Astrocyte of the cerebellum (primary cell): ENCODE measurements at places on chromosomes 6 and 20.

- DNase-seq, result no peak
Measured at GRCh38 chr6:83055366-83055964, 10.2 kb downstream of the UBE3D start.

- no peak for DNase-seq
Measured at GRCh38 chr6:70061546-70061945, 195.2 kb downstream of the COL19A1 start.

GRCh38 chr6:30836431-30836866, 47.9 kb upstream of the DDR1 start:
- no peak for DNase-seq

GRCh38 chr6:31898383-31899011, 999 bp upstream of the EHMT2 start:
- DNase-seq, result no peak
